Cardiac septum (tissue), 1 donor: ENCODE measurements at places on chromosomes 3 and 15.

DNA sequence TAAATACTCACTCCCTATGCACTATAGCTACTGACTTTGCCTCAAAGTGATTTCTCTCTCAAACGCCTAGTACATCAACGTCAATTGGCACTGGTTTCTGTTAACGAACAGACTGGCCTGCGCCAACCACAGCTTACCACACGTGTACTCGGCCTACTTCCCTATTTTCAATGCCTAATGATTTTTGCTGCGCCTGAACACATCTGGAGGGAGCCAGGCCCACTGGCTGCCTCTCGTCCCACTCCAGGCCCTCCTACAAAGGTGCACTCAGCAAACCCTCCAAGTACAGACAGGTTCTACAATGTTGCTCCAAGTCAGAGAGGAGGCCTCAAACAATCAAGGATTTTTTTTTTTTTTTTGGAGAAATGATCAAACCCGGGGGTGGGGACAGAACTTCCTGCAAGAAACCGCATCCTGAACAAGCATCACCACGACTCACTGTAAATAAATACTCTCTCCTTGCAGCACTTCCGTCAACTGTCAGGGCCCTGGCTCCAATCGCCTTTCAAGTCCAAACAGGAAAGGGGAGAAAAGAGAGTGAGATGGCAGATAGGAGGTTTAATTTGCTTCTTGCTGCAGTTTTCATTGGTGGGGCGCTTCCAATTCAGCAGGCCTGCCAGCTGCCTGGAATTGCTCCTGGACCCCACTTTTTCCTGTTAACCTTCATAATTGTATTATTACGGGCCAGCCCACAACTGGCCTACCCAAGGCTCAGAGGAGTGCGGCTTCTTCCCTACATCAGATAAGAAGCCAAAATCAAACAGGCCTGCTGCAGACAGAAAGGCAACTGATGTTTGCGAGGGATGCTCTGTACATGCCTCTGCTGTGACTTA, 139.3 kb downstream of the FOXP1 start:
- no peak for DNase-seq

DNA sequence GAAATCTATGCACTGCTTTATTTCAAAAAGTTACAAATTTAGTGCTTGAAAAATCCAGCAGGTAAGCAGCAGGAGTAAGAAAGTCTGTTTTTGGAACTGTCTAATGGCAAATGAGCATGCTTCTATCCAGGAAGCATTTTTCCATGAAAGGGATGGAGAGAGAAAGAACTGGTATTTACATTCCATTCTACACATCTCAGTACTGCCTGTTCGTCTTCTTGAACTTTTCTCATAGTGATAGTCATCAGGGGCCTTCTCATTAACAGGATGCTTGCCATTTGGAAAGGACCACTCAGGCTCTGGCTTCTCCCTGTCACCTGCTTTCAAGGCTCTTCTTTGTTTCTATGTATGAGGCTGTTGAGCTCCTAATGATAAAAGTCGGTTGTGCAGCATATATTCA, 267.3 kb upstream of the IL12A start:
- no peak for DNase-seq

DNA sequence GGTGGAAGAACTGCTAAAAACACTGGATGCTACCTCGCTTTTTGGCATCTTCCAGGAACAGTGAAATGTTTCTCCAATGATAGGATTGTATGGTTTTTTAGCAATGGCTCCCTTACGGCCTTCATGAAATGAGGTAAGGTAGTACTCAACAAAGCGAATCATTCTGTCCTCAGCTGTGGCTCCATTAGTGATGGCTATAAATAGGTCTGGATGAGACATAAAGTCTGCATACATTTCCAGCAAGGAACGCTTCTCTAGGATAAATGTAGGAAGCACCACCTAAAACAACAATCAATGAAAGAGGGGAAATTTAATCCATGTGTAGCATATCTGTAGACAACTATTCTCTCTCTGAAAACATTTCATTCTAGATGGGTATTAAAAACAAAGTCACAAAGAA, 32.4 kb upstream of the SNX4 start:
- no peak for DNase-seq

DNA sequence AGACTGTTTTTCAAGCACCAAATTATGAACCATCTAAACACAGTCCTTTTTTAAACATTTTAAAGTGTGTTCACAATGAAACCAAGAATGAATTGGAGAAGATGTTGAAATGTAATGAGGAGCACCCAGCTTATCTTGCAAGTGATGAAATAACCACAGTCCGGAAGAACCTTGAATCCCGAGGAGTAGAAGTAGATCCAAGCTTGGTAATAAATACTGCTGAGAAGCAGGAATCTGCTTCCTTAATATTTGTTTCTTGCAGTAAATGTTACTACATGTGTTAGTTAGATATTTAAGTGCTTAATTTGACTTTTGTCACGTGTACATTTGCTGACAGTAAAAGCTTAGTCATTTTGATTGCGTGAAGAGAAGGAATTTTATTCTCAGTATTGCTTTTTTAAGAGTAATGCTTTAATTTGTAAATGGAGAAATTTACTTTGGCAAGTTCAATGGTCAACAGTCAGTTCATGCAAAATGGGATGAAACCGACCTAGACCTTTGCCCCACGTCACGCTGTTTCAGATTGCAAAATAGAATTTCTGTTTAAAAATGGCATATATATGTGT, 69.8 kb downstream of the OPA1 start:
- no peak for DNase-seq

DNA sequence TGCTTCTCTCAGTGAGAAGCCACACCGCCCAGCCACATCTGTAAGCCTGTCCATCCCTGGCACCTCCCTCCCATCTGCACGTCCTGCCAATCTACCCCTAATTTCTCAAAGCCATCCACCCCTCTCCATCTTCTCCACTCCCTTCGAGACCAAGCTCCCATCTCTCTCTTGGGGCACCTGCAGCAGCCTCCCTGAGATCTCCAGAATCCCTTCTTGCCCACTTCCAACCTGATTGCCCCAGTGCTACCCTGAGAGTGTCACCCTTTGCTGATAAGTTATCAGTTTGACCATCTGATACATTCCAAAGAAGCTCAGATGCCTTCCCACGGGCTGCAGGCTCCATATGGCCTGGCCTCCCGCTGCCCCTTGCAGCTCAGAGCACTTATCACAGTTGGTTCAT, 496.1 kb downstream of the SHQ1 start:
- DNase-seq, result no peak

DNA sequence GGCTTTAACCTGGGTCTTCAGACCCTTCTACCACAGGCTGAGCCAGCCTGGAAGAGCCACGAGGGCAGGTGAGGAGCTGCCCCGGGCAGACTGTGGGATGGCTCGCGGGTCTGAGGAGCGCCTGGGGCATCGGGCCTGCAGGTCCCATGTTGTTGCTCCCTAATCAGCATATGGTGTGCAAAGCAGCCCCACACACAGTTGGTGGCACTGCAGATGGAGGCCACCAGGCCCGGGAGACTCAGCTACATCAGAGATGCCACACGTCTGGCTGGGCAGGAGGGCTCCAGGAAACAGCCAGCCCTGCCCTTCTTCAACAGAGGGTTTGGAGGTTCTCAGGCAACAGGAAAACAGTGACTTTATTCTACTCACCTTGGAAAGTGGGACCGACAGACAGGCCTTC, 63.9 kb downstream of the XXYLT1 start:
- DNase-seq, result no peak

DNA sequence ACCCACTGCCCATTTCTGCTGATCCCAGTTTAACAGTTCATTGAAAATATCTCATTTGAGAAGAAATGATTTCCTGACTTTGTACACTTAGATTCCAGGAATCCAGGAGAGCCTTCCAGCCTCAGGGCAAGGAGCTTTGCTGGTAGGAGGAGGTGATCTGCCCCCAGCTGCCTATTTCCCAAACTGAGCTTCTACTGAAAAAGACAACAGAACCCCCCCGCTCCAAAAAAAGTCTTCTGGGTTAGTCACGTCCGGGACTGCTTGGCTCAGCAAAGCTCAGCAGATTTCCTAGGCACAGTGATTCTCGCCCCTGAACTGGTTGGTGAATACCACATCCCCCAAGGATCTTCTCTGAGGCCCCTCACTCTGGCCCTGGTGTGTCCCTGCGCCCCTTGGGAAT, 13.1 kb downstream of the SLC6A6 start:
- no peak for DNase-seq

GRCh38 chr15:50057905-50058639, 61.0 kb downstream of the ATP8B4 start:
- DNase-seq, result no peak

GRCh38 chr15:73517566-73517965, 74.6 kb downstream of the REC114 start:
- DNase-seq, result no peak

DNA sequence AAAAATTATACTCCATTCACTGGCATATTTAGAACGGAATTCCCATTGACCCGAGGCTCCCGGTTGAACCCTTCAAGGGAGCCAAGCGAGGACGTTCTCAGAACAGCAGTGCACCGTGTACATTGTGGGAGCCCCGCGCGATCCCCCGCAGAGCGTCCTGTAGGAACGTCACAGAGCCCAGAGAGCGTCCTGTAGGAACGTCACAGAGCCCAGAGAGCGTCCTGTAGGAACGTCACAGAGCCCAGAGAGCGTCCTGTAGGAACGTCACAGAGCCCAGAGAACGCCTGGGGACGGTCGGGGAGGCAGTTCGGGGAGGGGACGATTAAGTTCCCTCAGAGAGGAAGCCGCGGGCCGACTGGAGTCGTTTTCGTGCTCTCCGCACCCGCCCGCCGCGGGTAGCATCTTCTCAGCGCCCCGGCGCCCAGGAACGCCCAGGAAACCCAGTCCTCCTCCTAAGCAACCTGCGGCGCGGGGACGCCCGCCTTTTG, 506 bp upstream of the ATP1B3 start:
- peak; percentile 84 for DNase-seq

- no peak for DNase-seq
These were observed 27.1 kb upstream of the GABRG3 start for GRCh38 chr15:26943866-26944265.

DNA sequence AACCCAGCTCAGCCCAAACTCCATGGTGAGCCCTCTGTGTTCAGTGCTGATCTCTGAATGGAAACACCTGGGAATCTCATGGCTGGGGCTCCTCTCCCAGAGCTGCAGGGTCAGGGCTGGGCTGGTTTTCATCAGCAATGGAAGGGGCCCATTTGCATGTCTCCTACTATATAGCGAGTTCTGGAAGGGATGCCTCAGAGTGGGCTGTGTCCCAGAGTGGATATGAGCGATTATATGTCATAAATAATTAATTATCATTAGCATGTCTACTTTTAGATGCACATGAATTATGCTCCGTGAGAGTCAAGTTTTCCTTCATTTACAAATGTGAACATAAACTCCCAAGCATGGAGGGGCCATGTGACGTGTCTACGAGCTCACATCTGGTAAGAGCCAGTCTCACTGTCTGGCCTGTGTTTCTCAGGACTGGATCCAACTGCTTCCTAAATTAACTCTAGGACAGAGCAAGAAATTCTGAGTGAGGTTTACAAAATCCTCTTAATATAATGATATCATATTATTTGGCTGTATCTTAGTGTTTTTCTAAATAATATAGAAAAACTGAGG, 553.4 kb downstream of the GOLGA6L6 start:
- DNase-seq, result no peak

- DNase-seq, result no peak
These were observed 17.7 kb upstream of the SHISA5 start for GRCh38 chr3:48521635-48522034.

DNA sequence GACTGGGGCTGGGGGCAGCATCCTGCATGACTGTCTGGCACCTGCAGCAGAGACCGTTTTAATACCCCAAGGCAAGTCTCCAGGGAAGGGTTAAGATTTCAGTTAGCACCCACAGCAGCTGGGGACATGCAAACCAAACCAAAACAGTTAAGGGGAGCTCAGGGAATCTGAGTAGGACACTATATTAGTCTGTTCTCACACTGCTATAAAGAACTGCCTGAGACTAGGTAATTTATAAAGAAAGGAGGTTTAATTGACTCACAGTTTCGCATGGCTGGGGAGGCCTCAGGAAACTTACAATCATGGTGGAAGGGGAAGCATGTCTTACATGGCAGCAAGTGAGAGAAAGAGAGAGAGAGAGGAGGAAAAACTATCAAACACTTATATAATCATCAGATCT, 25.3 kb downstream of the GALNT15 start:
- DNase-seq, result no peak

DNA sequence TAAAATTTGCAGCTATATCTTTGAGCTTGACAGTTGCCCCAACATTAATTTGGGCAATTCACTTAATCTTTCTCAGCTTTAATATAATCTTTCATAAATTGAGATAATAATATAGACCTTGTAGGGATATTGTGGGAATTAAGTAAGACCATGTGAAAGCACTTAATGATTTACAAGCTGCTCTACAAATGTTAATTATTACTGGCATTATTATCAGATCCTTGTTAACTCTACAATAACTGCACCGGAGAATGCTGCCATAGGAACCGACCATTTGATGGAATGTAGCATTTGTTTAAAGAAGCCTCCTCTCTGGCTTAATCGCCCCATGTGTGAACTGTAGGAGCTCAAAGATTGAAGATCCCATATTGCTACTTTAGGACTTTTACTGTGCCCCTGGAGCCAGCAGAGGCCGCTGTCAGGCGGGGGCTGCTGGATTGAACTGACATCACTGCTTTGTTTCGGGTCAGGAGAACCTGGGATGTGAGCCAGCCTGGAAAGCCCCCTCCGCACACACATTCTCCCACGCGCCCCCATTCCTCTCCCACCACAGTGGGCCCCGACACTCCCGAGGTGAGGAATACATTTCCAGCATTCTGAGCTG, 154.2 kb upstream of the TNIK start:
- no peak for DNase-seq

DNA sequence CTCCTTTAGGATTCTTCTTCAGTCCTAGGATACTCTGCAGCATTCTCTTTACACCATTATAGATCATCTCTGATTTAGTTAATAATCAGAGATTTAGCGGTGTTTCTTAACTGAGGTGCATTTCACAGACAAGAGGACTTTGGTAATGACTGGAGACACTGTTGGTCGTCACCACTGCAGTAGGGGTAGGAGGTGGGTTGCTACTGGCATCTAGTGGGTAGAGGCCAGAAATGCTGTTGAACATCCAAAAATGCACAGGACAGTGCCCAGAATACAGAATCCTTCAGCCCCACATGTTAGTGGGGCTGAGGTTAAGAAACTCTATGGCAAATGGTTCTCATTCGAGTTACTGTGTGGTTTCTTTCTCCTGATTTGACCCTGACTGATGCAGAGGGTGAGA, 80.4 kb upstream of the LMCD1 start:
- no peak for DNase-seq

DNA sequence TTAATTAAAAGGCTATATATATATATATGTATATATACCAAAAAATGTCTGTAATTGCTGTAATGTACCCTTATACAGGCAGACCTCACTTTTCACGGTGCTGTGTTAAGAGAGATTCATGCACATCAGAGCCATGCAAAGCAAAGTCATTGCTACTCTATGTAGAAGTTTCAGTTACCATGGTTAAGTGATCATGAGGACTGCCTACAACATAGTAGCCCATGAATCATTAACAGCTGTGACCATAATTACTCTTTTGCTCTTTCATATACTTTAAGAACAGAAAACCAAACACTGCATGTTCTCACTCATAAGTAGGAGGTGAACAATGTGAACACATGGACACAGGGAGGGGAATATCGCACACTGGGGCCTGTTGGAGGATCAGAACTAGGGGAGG, 225.3 kb upstream of the EPHA3 start:
- no peak for DNase-seq
